ENCODE measurements at places on chromosomes 2 and 18.

DNA sequence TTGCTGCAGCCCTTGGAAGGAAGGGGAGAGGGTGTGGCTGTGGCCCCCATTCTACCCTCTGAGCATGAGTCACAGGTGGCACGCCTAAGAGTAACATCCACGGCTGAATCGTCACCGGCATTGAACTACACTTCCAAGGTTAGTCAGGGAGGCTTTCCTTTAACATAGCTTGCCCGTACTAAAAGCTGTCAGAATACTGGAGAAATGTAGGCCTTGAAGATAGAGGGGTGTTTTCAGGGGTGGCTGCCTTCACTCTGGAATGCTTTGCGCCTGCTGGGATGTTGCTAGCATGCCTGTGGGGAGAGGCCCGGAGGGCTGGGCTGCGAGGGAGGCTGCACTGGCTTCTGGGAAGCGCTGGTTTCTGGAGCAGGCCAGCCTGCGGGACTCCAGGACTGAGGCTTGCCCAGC lies 333.7 kb downstream of the AGAP1 start:
- DNase-seq, result no peak

- DNase-seq, result no peak
Measured at GRCh38 chr2:152488075-152488474, 153.1 kb downstream of the FMNL2 start.

GRCh38 chr2:197130318-197130717 lies 180.3 kb downstream of the ANKRD44 start:
- DNase-seq, result no peak

- no peak for DNase-seq
Measured at GRCh38 chr18:80065705-80066104, 31.5 kb downstream of the RBFA start.

GRCh38 chr2:64667535-64667934 lies 13.8 kb upstream of the SERTAD2 start:
- DNase-seq, result no peak

DNA sequence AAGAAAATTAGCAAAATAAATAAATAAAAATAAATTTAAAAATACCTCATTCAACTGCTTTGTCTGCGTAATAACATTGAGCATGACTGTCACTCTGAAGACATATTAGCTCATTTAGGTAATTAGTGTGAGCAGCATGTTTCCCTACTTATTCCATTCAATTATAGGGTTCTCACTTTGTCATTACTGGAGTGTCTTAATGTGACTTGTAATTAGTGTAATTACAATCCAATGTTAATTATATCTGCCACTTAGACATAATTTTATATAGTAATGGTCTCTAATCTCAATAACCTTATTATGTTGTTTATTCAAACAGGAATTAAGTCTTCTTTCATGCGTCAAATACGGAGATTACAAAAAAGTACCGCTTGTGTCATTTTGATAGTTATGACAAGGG lies 893.9 kb upstream of the ACVR2A start:
- no peak for DNase-seq

DNA sequence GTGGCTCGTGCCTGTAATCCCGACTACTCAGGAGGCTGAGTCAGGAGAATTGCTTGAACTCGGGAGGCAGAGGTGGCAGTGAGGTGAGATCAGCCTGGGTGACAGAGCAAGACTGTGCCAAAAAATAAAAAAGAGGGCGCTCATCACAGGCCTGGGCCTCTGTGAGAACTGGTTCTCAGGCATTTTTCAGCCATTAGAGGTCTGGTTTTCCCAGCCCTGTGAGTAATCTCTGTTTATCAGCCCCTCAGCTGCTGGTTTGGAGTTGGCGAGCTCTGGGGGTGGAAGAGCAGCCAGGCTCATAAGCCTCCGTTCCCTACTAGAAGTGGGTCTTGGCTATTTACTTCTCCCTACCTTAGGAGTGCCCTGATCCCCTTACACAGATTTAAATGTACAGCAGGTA lies 53.1 kb downstream of the CHRNA1 start:
- DNase-seq, result no peak

DNA sequence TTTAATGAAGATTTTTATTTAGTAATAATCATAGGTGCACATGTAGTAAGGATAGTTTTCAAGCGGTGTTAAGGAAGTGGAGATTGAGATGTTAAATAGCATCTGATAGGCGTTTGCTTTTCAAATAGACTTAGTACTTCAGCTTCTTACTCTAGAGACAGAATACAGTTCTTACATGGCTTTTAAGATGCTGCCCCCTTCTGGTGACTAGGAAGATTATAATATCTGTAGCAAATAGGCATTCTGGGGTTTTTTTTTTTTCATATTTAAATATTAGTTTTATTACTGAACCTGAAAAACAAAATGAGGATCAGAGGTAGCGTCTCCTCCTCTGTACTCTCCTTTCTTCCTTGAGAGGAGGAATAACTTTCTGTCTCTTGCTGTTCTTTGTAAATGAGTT lies 100.2 kb downstream of the AGAP1 start:
- no peak for DNase-seq

DNA sequence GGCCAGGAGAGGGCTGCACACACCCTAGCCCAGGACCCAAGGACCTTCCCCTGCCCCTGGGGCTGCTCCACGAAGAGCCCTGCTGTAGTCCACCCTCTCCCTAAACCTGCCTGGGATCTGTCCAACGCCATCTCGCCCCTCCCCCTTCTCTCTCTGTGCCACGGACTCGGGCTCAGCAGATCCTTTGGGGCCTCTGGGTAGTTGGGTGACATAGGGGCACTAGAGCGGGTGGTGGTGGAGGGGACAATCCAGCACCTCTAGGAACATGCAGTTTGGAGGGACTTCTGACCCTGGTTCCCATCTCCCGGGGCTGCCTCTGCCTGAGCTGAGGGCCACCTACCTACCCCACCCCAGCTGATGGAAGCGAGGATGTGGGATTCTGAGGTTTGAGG lies 7.3 kb upstream of the CRYBA2 start:
- DNase-seq, result no peak

DNA sequence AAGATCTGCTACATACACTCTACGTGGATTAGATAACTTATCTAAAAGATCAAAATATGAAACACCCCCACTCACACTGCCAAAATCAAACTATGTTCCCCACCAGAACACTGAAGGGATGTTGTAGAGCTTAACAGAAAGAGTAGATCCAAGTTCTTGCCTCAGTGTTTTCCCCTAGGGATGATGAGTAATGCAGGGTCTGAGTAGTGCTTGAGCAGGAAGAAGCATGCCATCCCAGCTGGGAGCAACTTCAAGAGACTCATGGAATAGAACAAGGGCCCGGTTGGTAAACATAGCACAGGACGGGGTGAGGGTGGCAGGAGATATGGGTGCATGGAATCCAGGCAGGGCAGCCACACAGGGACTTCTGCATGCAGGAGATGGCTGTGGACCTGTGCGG lies 74.3 kb downstream of the SNTG2 start:
- no peak for DNase-seq

- no peak for DNase-seq
Measured at GRCh38 chr18:9542924-9543323, 67.6 kb downstream of the RALBP1 start.

GRCh38 chr2:62785810-62786597 lies 80.5 kb downstream of the EHBP1 start:
- DNase-seq, result no peak

DNA sequence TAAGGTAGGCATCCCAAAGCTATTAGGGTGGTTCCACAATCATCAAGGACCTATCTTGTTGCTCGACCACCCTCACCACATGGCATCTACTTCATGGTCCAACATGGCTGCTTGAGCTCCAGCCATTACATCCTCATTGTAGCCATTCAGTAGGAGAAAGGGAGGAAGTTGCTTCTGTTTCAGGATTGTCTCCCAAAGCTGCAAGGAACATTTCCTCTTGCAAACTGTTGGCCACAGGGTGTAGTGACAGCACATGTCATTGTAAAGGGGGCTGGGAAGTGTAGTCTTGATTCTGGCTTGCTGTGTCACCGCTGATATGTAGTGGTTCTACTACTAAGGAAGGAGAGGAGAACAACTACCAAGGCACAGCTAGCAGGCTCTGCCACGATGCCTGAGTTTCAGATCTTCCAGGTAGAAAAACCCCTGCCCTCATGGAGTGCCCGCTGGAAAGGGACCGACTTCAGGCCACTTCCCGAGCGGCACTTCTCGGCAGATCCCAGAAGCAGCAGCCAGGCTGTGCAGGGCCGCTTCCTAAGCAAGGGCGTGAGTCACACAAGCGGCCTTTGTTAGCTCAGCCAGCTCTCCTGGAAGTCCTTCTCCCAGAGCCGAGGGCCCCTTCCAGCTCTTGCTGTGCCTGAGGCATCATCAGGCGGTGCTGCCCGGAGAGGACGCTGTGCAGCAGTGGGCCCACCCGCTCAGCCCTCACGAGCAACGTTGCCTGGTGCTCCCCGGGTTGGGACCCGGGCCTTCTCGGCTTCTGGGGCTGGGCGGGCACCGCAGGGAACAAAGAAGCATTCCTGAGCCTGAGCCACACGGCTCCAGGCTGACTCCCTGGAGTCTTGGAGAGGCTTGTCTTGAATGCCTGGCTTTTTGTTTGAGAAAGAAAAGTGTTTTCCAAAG lies 58.2 kb downstream of the HS6ST1 start:
- no peak for DNase-seq

DNA sequence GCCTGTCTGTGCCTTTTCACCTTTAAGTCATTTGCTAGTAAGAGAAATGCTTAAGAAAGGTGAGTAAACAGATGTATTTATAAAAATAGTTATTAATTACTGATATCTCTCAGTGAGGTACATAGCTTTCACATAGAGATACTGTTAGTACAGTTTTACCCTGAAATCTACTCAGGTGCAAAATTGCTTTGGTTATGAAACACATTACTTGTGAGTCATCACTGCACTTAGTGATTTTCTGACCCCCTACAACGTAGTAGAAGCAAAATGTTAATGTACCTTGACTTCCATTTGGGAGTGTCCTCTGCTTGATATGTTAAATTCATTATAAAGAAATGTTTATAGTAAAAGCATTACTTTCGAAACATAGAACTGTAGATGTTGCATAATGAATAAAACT lies 6.5 kb downstream of the GLS start:
- DNase-seq, result no peak

- DNase-seq, result no peak
Measured at GRCh38 chr2:101053117-101053516, 51.0 kb downstream of the RPL31 start.

- no peak for DNase-seq
Measured at GRCh38 chr2:147567136-147567535, 277.7 kb upstream of the ACVR2A start.

GRCh38 chr2:85596486-85597143 lies 1.1 kb downstream of the RNF181 start:
- DNase-seq, result no peak

DNA sequence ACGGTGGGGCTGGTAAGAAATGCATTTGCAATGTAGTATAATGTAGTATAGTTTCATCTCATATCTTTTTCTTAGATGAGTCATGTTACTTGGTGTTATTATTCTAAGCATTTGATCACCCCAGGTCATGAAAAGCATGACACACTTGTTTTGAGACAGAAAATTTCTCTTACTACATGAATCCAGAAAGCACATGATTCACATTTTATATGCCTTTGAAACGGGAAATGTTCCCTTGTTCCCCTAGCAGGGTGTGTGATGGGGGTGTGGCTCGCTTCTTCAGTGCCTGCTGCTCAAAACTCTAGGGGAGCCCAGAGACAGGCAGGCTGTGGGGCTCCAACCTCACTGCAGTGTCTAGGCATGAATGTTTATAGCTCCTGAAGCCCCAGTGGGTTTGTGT lies 116.0 kb upstream of the RAB27B start:
- DNase-seq, result no peak

DNA sequence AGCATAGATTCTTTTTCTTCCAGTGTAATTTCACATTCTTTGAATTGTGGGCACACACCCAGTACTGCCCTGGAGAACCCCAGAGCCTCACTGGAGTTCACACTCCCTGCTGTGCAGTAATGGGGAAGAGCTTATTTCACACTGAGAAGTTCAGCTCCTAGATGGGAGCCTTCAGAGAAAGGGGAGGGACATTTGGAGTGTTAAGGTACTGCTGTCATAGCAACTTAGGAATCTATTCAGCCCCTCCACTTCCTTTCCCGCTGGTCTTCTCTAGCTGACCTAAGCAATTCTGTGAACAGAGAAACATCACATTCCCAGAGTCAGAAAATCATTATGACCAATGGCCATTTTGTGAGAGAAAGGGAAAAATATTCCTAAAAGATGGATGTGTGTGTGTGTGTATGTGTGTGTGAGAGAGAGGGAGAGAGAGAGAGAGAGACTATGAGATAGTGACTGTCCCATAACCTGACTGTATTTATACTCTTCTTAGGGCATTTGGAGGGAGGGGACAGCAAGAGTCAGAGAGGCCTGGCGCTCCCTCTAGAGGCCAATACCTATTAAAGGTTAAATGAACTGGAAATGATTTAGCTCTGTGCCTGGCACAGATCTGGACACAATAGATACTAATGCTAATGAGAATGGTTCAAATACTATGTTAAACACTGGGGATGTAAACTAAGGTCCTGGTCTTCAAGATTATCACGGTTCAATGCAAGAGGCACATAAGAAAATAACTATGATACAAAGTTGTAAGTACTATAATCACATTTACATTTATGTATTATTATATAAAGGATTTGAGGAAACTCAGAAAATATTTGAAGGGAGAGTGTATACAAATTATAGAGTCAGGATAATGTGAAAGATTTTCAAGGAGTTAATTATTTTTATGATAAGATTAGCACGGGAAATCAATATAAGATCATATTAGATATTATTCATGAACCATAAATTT lies 41.5 kb upstream of the RPE start:
- DNase-seq, result peak; percentile 23

DNA sequence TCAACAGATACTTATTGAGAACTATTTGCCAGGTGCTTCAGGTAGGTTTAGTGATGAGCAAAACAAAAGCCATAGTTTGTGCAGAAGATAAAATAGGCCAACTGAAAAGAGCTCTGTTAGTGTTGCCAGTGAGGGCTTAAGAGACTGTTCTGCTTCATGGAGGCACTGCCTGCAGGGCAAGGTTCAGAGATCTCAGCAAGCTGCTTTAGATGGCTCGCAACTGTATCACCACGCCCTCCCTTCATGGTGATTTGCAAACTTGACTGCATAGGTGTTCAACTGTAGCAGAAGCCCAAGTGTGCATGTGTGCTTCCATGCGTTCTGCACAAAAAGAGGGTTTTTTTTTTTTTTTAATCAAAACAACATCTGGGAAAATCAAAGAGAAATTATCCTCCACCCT lies 84.5 kb downstream of the RAPH1 start:
- DNase-seq, result no peak

DNA sequence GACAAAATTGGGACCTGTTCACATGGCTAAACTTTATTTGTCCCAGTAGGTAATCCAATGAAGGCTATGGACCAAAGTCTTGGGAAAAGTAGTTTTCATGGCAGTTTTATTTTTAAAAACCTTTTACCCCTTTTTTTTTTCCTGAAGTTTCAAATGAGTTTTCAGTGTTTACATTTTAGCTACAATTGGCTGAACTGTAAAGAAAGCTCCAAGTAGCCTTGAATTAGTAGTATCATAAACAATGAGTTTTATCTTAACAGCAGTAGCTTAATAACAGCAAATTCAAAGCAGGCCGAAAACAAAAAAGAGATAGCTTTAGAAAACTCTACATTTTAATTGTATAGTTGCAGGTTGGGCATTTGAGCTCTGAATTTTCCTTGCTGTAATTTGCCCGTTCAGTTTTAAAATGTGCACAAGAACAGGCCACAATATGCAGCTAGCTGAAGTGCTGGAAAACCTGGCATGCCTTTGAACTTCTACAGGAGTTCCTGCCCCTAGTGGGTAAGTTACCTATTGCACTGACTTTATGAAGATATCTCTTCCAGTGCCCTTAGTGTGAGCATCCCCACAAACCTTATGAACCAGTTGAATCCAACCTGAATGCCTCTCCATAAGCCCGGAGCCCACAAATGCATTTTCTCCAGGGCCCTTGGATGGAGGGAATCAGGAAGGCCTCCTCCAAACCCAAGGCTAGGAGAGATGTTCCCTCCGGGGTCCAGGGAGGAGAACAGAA lies 106.7 kb downstream of the XRCC5 start:
- DNase-seq, result no peak

Measured in activated CD4-positive, alpha-beta T cell treated with anti-CD3 and anti-CD28 coated beads for 24 hours (primary cell).